ENCODE measurements at places on chromosomes 12 and 14.
A peak's percentile ranks its signal among the peaks of the same experiment; 100 is the strongest.

DNA sequence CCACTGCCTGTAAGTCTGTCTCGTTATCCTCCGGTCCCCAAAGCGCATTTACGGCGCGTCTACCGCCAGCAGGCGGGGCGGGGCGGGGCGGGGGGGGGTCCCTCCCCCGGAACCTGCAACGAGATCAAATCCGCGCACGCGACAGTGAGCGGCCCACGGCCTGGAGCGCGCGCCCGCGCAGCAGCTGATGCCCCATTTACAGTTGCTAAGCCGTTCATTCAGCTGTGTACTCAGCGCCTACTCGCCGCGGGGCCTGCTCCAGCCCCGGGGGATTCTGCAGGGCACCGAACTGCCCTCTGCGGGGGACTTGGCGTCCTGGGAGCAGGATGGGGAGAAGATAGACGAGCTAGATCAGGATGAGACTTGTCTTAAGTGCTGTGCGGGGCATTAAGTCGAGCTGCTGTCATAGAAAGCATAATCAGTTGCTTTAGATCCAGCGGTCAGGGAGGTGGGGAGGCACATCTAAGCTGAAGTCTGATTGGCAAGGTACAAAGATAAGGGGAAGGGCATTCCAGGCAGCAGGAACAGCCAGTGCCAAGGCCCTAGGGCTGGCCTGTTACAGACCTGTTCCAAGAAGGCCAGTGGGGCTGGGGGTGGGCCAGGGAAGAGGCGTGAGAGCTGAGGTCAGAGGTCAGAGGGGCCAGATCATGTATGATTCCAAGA, 1.4 kb upstream of the CCDC85C start:
- DNase-seq = peak; percentile 75

DNA sequence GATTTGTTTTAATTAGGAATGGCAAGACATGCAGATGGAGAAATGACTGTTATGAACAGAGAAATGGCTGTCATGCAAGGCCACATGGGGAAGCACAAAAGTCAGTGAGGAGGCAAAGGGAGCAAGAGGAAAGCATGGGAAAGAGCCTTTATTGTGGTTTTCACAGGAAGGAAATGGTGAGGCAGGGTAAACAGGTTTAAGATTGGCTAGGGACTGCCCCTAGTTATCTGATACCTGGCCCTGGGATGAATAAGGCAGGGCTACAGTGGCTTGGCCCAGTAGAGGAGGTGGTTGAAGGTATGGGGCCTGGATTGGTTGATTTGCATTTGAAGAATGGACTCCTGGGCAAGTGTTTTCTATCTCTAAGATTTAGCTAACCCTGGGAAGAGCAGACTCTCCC, 168.7 kb upstream of the CNOT2 start:
- no peak for DNase-seq

- DNase-seq = no peak
Observed at GRCh38 chr12:26622601-26623000, 210.4 kb downstream of the ITPR2 start.

DNA sequence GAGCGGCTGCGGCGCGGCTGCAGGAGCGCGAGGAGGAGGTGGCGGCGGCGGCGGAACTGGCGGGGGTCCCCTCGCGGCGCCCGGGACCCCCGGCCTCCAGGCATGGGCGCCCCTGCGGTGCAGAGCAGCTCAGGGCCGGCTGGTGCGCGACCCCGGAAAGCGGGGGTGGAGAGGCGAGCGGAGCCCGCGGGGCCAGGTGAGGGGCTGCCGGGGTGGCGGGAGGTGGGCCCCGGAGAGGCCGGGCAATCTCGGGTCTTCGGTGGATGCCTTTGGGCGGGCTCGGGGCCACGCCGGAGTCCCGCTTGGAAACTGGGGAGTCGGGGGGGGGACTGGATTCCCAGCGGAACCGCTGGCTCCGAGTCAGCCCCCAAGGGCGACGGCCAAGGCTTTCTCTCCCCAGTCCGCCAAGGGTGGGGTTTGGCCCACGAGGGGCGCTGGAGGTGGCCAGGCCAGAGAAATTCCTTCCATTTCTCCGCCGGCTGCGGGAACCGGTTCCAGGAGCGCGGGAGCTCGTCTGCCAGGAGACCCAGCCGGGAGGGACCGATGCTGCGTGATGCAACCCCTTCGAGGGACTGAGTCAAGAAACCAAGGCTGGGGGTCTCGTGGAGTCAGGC, 13.9 kb upstream of the NR4A1 start:
- no peak for DNase-seq

GRCh38 chr14:97276573-97276972, 479.4 kb downstream of the VRK1 start:
- DNase-seq = no peak

- DNase-seq = no peak
Observed at GRCh38 chr14:56860441-56860840, 50.2 kb upstream of the OTX2 start.

- no peak for DNase-seq
Observed at GRCh38 chr12:99053616-99054362, 408.7 kb downstream of the APAF1 start.

GRCh38 chr12:58026426-58026825, 85.1 kb downstream of the ATP23 start:
- DNase-seq = no peak

DNA sequence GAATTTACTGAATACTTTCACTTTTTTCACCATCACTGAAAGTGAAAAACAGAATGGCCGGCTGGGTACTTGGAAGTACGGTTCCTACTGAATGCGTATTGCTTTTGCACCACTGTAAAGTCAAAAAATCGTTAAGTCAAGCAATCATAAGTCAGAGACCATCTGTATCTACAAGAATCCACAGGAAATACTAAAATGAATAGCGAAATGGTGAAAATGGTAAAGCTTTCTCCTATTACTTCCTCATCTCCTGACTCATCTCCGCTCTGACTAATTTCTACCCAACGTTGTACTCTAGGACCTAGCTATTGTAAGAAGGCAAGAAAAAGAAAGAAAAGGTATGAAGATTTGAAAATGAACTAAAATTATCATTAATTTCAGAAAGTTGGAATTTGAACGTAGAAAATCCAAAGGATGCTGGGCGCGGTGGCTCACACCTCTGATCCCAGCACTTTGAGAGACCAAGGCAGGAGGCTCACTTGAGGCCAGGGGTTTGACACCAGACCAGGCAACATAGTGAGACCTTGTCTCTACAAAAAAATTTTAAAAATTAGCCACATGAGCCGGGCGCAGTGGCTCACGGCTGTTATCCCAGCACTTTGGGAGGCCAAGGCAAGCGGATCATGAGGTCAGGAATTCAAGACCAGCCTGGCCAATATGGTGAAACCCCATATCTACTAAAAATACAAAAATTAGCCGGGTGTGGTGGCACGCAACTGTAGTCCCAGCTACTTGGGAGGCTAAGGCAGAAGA, 5.3 kb upstream of the CDCA4 start:
- no peak for DNase-seq

DNA sequence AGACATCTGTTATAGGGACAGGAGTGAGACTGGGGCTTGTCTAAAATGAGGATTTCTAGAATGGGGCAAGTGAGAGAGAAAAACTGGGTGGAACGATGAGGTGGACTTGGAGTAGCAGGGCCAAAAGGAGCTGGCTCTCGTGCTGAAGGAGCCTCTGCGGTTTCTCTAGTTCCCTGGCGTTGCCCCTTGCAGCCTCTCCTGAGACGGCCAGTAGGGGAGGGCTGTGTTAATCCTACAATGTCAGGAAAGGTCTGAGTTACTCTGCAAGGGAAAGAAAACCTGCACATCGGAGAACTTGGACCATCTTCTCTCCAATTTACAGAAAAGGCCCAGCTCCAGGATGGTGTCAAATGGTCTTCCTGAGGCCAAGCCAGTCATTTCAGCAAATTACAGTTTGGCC, 963.8 kb upstream of the FLRT2 start:
- no peak for DNase-seq

GRCh38 chr12:4116251-4117111, 157.1 kb upstream of the CCND2 start:
- no peak for DNase-seq

DNA sequence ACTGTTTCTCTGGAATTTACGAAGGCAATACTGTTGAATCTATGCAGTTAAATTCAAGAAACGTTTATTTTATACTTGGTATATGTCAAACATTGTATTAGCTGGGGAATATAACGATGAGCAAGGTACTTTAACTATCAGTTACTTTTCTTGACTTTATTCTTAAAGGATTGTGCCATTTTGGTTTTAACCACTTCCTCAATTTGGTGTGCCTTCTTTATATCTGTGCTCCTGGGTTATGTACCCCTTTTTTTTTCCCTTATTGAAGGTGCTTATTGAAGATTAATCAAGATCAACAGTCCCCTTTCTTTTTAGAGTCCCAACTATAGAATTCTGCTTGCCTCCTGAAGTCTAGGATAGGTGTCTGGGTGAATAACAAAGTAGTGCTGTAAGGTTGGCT, 5.8 kb downstream of the RAB21 start:
- no peak for DNase-seq

DNA sequence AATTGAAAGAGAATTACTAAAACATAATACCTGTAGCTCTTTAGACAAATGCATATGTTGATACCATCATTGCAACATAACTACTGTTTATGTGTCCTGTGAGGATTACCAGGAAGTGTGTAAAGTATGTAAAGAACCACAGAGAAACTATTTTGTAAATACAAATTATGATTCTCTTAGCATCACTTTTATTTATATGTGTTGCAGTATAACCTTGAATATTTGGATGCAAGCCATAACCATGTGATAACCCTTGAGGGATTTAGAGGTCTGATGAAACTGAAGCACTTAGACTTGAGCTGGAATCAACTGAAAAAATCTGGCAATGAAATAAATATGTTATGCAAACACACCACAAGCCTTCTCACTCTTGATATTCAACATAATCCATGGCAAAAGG, 77.5 kb downstream of the LRRC9 start:
- DNase-seq = no peak

- no peak for DNase-seq
Observed at GRCh38 chr12:56053407-56053893, 11.7 kb downstream of the RPS26 start.

DNA sequence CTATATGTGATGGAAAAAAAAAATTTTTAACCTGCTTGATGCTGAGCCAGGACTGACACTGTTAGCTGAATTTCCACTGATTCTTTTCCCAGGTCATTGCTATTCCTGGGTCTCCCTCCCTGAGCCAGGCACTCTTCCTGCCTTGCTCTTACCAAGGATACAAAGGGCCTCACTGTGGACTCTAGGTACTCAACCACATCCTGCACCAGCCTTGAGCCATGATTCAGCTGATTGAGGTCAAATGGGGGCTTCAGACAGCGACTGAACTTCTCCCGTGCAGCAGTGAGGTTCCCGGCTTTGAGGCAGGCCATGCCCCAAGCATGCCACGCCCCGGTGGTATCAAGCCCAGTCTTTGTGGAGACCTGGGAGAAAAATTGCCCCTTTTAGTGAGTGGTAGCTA, 54.3 kb downstream of the ZFYVE26 start:
- DNase-seq = no peak

GRCh38 chr12:3335078-3335487, 155.9 kb upstream of the PRMT8 start:
- no peak for DNase-seq

- DNase-seq = no peak
Observed at GRCh38 chr12:97837401-97837800, 374.8 kb downstream of the RMST start.

GRCh38 chr12:123120452-123121166, 30.3 kb downstream of the PITPNM2 start:
- peak; percentile 8 for DNase-seq

DNA sequence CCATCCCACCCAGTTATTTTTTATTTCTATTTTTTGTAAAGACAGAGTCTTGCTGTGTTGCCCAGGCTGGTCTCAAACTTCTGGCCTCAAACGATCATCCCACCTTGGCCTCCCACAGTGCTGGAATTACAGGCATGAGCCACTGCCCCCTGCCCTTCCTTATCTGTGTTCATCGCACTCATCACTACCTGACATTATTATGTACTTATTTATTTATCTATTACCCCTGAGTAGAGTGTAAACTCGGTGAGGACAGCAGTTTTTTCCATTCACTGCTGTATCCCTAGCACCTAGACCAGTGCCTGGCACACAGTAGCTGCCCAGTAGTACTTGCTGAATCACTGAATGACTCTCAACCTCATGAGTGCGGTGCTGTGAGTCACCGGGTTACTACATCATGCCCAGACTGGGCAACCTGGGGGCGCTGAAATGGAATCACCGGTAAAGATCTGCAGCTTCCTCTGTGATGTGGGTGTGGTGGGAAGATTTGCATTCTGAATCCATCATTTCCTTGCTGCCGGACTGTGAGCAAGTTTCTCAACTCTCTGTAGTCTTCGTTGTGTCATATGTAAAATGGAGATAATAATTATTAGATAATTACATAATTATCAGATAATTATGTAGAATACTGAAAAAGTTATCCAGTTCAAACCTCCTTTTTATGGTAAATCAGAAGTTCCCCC, 81.9 kb upstream of the USP44 start:
- no peak for DNase-seq

DNA sequence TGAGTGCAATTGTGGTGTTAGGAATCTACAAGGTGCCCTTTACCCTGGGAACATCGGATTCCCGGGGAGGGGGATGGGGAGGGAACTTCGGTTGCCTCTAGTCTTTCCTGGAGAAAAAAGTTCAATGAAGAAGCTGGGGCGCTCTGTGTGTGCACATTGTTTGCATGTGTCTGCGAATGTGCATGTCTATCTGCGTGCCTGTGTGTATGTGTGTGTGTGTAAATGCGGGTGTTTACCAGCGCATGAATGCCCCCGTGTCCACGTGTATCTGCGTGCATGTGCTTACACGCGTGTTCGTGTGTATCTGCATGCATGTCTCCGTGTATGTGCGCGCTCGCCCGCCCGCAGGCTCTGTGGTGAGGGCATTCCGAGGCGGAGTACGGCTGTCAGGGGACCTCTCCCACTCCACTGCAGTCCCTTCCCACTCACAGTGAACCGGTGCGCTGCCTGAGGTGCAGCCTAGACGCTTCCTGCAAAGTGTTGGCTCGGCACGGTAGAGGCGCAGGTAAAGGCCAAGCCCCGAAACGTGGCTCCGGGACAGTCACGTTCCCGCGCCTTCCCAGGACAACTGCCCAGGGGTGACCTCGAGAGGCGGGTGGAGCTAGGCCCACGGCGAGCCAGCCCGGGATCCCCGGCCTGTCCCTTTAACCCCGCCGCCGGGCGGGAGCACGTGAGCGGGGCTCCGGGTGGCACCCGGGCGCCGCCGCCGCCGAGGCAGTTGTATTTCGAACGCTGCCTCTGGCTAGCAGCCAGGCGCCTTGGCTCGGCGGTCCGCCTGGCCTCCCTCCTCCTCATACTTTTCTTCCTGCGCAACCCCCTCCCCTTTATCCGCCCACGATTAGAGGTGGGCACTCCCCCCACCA, 539 bp upstream of the HMGA2 start:
- no peak for DNase-seq

- DNase-seq = no peak
Observed at GRCh38 chr14:51578853-51579252, 72.9 kb upstream of the FRMD6 start.

DNA sequence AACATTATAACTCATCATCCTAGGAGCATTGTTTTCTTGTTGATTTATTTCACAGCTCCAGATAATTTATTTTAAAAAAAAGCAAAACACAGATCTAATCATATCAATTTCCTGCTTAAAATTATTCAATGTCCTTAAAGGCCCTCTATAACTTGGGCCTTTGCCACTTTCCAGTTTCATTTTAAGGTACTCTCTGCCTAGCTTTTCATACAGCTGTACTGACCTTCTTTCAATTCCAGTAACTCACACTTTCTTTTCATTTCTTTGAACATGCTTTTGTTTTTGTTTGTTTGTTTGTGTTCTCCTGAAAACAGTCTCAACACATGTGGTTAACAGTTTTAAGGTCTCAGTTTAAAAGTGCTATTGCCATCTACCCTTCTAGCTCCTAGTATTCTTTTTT, 281.9 kb downstream of the ACSS3 start:
- DNase-seq = no peak
